ENCODE measurements at places on chromosomes 1 and 21.

DNA sequence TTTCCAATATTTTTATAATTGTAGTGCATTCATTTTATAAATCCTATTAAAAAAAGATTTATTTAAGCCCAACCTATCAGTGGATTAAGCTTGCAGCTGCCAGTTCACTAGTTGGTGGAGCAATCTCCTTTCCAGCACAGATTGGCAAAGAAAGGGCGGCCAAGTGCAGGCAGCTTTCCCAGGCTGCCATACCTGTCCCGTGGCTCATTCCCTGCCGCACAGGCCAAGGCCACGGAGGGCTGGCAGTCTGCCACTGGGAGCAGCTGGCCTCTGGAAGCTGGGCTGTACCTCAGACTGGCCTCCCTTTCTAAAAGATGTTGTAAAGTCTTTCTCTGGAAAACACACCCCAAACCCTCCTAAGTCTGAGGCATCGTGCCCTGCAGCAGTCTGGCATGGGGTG is 74.2 kb downstream of the SIM2 start:
- no peak for DNase-seq

- no peak for DNase-seq
Measured at GRCh38 chr1:20399196-20399595, 86.8 kb downstream of the CAMK2N1 start.

DNA sequence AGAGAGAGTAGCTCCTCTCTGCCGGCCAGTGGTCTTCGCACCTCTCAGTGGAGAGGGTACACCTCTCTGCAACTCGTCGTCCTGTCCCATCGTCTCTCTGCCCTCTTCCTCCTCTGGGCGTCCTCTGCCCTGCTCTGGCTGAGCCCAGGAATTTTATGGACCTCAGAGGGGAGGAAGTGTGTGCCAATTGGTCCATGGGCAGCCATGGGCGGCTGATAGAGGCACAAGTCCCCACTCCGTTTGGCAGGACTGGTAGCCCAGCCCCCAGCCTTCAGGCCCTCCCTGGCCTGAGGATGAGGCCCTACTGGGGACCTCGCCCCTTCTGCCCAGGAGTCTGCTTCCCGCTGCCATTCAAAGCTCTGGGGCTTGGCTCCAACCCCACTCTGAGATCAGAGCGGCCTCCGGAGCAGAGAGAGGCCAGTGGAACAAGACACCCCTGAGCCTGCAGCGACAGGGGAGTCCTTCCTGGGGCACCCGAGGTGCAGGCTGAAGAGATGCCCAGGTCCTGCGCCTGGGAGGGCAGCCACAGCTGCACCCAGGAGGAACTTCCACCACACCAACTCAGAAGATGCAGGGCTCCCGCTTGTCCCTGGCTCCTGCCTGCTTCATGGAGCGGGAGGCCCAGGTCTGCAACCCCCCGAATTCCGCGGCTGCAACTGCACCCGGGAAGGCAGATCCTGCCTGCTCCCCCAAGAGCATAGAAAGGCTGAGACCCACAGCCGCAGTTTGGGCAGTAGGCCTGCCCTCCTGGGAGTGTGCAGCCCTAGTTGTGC is 659.9 kb downstream of the KCNT2 start:
- no peak for DNase-seq

DNA sequence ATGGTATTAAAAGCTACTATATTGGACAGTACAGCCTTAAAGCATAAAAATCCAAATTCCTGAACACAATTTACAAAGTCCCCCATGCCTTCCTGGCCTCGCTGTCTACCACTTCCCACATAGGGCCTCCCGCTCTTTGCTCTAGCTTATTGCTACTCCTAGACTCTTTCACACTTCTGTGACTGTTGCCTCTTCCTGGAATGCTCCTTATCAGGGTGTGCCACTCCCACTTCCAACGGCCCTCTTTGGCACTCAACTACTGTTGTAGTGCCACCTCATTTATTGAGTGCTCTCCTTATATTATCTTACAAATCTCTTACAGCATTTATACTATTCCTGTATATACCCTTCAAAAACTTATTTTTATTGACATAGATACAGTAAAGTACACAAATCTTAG is 4.8 kb downstream of the SARS1 start:
- DNase-seq = no peak

GRCh38 chr1:52296345-52296744 is 69.7 kb downstream of the CC2D1B start:
- DNase-seq = no peak

DNA sequence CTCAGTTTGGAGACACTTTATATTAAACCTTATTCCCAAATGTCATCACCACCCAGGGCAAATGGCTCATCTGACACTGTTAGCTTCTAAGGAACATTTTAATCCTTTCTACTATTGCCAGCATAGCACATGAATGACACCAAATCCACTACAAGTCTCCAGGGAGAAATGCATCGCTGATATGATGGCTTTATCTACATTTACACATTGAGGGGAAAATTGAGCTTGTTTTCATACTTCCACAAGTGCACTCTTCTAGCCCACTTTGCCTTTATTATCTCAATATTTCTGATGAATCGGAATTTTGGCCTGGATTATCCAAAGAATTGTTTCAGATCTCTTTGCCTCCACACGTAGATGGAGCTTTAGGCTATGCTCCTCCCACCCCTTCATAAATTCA is 75.4 kb downstream of the RUNX1 start:
- no peak for DNase-seq

DNA sequence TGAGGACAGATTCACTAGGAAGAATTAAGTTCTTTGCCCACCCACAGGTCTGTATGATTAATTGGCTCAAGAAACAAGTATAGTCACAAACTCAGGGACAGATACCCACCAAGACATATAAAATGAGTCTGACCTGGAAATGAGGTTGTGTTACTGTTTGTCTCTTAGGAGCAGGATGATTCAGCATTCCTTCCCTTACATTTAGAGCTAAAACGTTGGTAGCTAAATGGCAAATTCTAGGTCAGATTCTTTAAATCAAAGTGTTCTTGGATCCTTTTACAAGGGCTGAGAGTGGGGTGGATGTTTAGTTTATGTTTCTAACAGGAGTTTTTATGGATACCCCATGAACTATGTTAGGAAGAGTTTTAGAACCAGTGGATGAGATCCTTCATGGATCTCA is 4.7 kb downstream of the RIMKLA start:
- DNase-seq = no peak

DNA sequence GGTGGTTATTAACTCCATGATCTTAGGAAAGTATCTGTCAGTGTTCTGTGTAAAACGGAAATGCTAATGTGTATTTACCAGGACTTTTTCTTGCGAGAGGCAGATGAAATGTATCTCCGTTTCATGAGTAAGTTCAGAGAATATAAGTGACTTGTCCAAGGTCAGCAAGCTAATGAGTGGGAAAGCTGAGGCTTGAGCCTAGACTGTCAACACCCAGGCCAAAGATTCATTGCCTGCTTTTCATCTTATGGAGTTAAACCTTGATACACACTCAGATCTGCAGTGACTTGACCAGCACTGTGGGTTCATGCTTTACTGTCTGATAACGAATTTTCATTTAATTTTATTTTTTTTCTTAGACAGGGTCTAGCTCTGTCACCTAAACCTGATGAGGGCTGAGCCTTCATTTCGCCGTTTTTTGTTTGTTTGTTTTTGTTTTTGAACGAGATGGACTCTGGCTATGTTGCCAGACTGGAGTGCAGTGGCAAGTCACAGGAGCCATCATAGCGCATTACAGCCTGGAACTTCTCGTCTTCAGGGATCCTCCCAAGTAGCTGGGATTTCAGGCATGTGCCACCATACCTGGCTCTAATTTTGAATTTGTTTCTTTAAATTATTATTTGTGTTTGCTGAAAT is 918 bp upstream of the JTB start:
- no peak for DNase-seq

DNA sequence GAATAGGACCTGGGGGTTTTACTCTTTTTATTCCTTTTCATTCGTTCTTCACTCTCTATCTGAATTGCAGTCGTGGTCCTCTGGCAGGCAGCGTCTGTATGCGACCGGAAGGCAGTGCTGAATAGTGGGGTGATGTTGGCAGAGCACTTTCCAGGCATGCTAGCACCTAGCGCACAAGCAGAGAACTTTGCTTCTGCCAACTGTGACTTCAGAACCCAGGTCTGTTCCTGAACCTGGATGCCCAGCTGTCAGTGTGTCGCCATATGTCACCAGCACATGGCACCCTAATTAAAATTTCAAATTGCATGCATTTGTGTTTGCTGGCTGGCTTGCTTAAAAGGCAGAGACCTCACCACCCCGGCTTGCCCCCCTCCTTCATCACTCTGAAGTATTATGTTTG is 116.2 kb downstream of the NFIA start:
- DNase-seq = no peak

- no peak for DNase-seq
Measured at GRCh38 chr21:15128267-15128666, 63.5 kb upstream of the NRIP1 start.

GRCh38 chr1:108075055-108075454 is 110.1 kb upstream of the VAV3 start:
- no peak for DNase-seq

DNA sequence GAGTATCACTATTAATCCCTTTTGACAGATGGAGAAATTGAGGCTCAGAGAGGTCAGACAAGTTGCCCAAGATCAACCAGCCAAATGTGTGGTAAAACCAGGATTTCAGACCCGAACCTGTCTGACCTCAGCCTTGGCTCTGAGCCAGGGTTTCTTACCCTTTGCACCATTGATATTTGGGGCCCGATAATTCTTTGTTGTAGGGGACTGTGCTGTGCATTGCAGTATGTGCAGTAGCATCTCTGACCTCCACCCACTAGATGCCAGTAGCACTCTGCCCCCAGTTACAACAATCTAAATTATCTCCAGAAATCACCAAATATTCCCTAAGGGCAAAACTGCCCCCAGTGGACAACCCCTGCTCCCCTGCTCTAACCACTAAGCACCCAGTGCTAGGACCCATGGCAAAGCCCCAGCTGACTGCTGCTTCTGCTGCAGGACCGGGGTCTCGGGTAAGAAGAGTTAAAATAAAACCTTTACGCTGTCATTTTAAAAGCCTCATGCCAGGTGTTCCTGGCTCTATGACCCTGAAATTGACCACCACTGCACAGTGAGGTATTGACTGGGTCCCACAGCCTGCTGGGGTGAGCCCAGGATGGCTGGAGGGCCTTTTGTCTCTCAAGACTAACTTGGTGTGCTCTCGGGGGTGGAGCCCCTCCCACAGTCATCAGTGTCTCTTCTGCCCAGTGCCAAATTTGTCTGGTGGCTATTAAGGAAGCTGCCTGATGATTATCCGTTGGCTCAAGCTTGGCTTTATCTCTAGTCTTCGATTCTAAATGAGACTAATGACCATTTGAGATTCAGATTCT is 5.6 kb upstream of the MAN1C1 start:
- DNase-seq = no peak

GRCh38 chr1:114707604-114708003 is 9.0 kb downstream of the NRAS start:
- no peak for DNase-seq

DNA sequence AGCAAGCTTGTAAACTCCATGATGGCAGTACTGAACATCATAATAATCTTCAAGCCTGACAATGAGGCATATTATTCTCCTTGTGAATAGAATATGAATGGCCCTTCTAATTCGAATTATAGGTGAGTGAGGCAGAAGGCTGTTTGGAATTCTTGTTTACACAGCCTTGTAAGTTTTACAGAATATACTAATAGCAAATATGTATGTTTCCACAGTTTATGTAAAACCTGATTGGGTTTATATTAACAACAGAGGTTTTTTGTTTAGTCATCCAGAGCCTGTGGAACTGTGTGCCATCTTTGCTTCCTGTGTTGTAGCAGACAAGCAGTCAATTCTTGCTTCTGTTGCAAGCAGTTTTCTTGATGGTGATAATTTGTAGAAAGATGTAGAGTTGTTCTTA is 8.0 kb downstream of the OSBPL9 start:
- DNase-seq = no peak

DNA sequence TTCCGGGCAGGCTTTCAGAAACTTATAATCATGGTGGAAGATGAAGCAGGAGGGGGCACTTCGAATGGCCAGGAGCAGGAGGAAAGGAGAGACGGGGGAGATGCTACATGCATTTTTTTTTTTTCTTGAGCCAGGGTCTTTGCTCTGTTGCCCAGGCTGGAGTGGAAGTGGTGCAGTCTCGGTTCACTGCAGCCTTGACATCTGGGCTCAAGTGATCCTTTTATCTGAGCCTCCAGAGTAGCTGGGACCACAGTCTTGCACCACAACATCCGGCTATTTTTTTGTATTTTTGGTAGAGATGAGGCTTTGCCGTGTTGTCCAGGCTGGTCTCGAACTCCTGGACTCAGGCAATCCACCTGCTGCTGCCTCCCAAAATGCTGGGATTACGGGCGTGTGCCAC is 61.6 kb downstream of the SELENOF start:
- DNase-seq = no peak

DNA sequence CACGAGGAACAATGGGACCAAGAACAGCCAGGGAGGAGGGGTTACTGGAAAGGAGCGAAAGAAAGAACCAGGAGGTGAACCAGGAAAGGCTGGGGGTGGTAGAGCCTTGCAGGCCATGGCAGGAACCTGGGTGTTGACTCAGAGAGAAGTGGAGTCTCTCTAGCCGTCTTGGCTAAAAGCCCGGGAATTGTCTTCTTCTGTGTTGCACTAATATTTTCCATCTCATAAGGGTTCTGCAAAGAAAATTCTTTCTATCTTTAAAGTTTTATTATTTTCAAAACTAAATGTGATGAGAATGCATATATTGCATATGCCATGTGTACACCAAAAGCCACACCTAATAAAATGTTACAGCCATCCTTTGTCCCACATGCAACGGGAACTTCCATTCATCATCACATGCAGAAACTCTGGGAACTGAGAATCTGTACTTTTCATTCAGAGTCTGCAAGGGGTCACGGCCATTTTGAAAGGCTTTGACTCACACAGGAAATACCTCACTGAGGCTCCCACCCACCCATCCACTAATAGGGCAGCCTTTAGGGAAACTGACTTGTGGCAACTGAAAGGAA is 38.0 kb downstream of the ERG start:
- no peak for DNase-seq

DNA sequence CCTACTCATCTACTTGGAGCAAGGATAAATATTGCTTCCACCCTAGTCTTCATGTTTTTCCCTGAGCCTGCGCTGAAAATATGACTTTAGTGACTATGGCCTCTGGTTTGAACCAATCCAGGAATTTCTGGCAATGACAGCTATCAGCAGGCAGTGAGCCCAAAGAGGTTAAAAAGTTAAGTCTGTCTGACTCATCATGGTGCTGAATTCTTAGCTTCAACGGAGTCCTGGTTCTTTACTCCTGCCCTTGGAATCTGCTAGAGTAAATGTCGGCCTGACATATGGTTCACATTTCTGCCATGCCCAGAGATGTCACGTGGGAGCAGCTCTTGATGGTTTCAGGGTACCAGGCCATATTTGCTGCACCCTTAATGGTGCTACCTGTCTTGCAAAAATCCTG is 351.6 kb upstream of the PLXNA2 start:
- no peak for DNase-seq

- no peak for DNase-seq
Measured at GRCh38 chr1:18557621-18558465, 72.8 kb upstream of the PAX7 start.

- no peak for DNase-seq
Measured at GRCh38 chr1:159430985-159431384, 1.0 kb upstream of the OR10J4 start.

DNA sequence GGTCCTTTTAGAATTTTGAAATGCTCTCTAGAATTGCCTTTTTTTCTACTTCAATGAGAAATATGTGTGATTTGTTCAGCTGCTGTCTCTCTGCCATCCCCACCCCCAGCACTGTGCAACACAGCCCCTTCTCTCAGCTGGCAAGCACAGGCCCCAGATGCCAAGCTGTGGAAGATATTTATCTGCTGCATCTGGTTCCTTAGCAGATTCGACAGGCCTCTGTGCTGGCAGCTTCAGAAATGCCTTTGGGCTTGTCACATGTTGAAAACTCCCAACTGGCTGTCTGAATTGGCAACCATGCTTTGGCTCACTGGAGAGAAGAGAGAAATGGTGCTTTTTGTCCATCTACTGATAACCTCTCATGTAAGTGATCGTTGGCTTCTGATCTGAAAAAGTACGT is 206.7 kb upstream of the C1orf87 start:
- DNase-seq = no peak

Data from stimulated activated CD8-positive, alpha-beta memory T cell treated with anti-CD3 and anti-CD28 coated beads, Interleukin-12 subunit alpha, Interleukin-12 subunit beta, amount 100 ng/mL, for 1 hour (primary cell).